Osteocyte (in vitro differentiated cells): ENCODE measurements at places on chromosomes 12 and 14. TPM values are rescaled to one million over a fixed set of nuclear protein-coding genes. Genes with fewer than 3 reads are reported as not detected.

DNA sequence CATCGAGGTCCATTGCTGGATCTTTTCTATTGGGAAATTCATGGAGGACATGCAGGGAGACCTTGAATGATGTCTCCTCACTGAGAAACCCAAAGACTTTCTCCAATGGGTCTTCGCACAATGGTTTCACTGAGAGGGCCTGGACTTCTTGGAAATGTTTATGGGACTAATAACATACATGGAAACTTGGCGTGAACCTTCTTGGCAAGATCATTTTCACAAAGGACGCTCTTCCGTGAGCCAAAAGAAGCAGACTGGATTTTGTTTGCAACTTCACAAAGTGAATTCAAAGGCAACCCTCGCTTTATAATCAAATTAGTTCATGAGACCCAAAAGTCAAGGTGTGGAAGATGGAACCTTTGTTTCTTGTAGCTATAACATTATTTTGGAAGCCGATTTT, 154.4 kb downstream of the TMEM132C start:
- no peaks in the 10 kb centered on the region for H3K27me3 ChIP-seq
- no peaks in the 10 kb centered on the region for H3K36me3 ChIP-seq
- DNase-seq = no peak
- H3K4me3 ChIP-seq = no peak overlapping the region
- no peak overlapping the region for H3K27ac ChIP-seq

DNA sequence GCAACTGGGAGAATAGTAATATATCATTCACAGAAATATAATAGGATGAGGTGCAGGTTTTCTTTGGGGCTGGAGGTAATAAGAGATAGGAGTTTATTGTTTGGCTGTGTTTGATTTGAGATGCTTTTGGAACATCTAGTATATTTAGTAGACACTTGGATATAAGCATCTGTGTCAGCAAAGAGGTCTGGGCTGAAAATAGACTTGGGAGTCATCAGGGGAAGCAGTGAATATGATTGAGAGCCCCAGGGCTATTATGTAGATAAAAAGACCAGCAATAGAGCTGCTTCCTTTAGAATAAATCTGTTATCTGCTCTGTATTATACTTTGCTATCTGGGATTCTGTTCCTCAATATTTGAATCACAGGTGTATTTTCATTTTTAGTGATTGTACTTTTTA, 36.6 kb downstream of the SPATA7 start:
- H3K27me3 ChIP-seq = no peaks in the 10 kb centered on the region
- no peak overlapping the region for H3K4me3 ChIP-seq
- H3K4me1 ChIP-seq = peaks cover 6% of the 10 kb centered on the region
- peaks cover 28% of the 10 kb centered on the region for H3K36me3 ChIP-seq
- DNase-seq = no peak

DNA sequence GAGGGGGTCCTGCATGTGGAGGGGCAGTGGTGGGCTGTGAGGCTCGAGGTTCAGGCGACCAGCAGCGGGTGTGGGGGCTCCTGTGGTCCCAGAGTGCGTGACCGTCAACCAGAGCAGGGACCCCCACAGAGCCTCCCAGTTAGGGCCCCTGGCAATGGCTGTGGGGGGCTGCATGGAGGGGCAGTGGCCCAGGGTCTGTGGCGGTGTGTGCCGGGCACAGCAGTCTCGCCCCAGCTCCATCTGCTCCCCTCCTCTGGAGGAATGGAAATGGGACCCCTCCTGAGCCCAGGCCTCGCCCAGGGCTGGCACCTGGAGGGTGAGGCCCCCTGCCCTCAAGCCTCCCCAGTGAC, 210.8 kb upstream of the C14orf180 start:
- no peak overlapping the region for H3K27ac ChIP-seq
- DNase-seq = no peak
- no peak overlapping the region for H3K4me3 ChIP-seq
- no peaks in the 10 kb centered on the region for H3K36me3 ChIP-seq
- no peaks in the 10 kb centered on the region for H3K27me3 ChIP-seq
- H3K4me1 ChIP-seq = no peaks in the 10 kb centered on the region

GRCh38 chr12:55681142-55682077, 26.3 kb downstream of the ITGA7 start:
- H3K36me3 ChIP-seq = no peaks in the 10 kb centered on the region
- no peak overlapping the region for H3K4me3 ChIP-seq
- DNase-seq = no peak
- H3K4me1 ChIP-seq = peaks cover 12% of the 10 kb centered on the region

- peaks cover 1% of the 10 kb centered on the region for H3K36me3 ChIP-seq
- H3K4me1 ChIP-seq = peaks cover 35% of the 10 kb centered on the region
- no peak for DNase-seq
- no peak overlapping the region for H3K4me3 ChIP-seq
These were observed 2.1 kb downstream of the GLTP start for GRCh38 chr12:109878247-109878625.

- peaks cover 11% of the 10 kb centered on the region for H3K4me1 ChIP-seq
- H3K4me3 ChIP-seq = no peak overlapping the region
- no peak for DNase-seq
- no peaks in the 10 kb centered on the region for H3K27me3 ChIP-seq
- H3K27ac ChIP-seq = no peak overlapping the region
These were observed 287.5 kb downstream of the DUSP6 start for GRCh38 chr12:89064780-89065179.

DNA sequence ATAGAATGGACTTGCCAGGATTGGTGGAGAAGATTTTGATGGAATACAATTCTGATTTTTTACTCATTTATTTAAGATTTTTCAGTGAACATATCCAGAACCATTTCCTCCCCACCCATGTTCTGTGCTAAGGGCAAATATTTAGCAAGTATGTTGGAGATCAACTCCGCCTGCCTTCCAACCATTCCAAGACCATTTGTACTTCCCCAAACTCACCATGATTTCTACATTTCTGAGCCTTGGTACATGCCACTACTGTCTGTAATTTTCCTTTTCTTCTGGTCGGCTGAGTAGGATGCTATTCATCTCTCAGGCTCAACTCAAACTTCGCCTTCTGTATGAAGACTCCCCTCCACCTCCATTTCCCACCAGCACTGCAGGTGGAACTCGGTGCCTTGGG, 150.6 kb downstream of the NTF3 start:
- H3K36me3 ChIP-seq = no peaks in the 10 kb centered on the region
- H3K4me1 ChIP-seq = peaks cover 24% of the 10 kb centered on the region
- H3K27ac ChIP-seq = no peak overlapping the region
- no peak overlapping the region for H3K4me3 ChIP-seq
- DNase-seq = no peak
- no peaks in the 10 kb centered on the region for H3K27me3 ChIP-seq

DNA sequence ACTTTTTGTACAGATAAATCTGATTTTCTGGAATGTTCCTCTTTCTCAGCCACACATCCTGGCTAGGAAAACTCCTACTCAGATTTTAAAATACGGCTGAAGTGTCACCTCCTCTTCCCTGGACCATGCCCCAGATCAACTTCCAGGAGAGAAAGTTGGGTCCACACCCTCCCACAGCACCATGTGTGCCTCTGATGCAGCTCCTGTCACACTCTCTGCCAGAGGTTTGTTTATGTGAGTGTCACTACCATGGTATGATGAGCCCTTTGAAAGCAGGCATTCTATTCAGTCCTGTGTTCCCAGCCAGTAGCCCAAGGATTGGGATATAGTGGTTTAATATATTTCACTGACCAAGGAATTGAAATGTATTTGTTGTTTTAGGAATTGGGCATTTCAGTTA, 287.2 kb upstream of the ATP2B1 start:
- no peaks in the 10 kb centered on the region for H3K27me3 ChIP-seq
- no peak overlapping the region for H3K4me3 ChIP-seq
- H3K27ac ChIP-seq = no peak overlapping the region
- DNase-seq = no peak

- no peaks in the 10 kb centered on the region for H3K27me3 ChIP-seq
- DNase-seq = no peak
- H3K4me1 ChIP-seq = no peaks in the 10 kb centered on the region
These were observed 44.0 kb downstream of the KCNK13 start for GRCh38 chr14:90105756-90106155.

- DNase-seq = no peak
- H3K4me3 ChIP-seq = no peak overlapping the region
- no peaks in the 10 kb centered on the region for H3K36me3 ChIP-seq
- H3K4me1 ChIP-seq = peaks cover 7% of the 10 kb centered on the region
- H3K27ac ChIP-seq = no peak overlapping the region
- H3K27me3 ChIP-seq = no peaks in the 10 kb centered on the region
These were observed 158.6 kb downstream of the ANO4 start for GRCh38 chr12:100953217-100953616.

GRCh38 chr12:1781772-1782171, 38.6 kb upstream of the LRTM2 start:
- H3K4me3 ChIP-seq = no peak overlapping the region
- peaks cover 17% of the 10 kb centered on the region for H3K36me3 ChIP-seq
- H3K27ac ChIP-seq = no peak overlapping the region
- H3K4me1 ChIP-seq = peaks cover 58% of the 10 kb centered on the region

GRCh38 chr14:90545966-90546751, 149.3 kb downstream of the CALM1 start:
- DNase-seq = no peak
- no peaks in the 10 kb centered on the region for H3K27me3 ChIP-seq
- peaks cover 2% of the 10 kb centered on the region for H3K36me3 ChIP-seq
- no peak overlapping the region for H3K27ac ChIP-seq
- H3K4me1 ChIP-seq = peaks cover 10% of the 10 kb centered on the region
- H3K4me3 ChIP-seq = no peak overlapping the region

GRCh38 chr14:94517641-94518257, 8.5 kb upstream of the SERPINA12 start:
- H3K36me3 ChIP-seq = no peaks in the 10 kb centered on the region
- H3K4me3 ChIP-seq = no peak overlapping the region
- peaks cover 12% of the 10 kb centered on the region for H3K27me3 ChIP-seq
- peak; percentile 67 for DNase-seq
- H3K4me1 ChIP-seq = peaks cover 2% of the 10 kb centered on the region

GRCh38 chr12:4421590-4422031, 24.0 kb downstream of the FGF6 start:
- no peaks in the 10 kb centered on the region for H3K4me1 ChIP-seq
- DNase-seq = no peak
- no peak overlapping the region for H3K27ac ChIP-seq
- H3K36me3 ChIP-seq = no peaks in the 10 kb centered on the region

DNA sequence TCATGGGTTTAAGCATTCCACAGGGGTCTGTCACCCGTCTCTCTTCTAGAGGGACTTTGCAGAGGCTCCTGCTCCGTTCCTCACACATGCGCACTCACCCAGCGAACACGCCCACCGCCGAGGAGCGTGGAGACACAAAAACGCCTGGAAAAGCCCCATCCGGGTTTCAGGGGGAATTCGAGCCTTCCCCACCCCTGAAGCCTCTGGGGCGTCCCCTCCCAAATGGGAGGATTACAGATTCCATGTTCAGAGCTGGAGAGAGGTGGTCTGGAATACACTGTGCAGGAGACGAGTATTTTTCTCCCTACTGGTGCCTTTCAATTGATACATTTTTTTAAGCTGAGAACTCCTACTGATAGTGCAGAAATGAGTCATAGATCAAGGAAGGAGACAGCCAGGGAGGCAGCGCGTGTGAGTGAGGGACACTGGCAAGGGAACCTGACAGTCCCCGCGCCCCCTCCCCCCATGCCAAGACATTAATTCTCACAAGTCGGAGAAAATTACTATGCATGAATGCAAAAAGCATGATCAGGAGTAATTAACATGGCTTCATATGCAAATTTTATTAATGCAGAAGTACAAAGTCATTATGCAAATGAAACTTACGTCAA, 36.9 kb downstream of the BCL11B start:
- no peak overlapping the region for H3K4me3 ChIP-seq
- no peak for DNase-seq
- H3K4me1 ChIP-seq = peaks cover 5% of the 10 kb centered on the region
- H3K27me3 ChIP-seq = peaks cover 18% of the 10 kb centered on the region
- no peak overlapping the region for H3K27ac ChIP-seq
- H3K36me3 ChIP-seq = no peaks in the 10 kb centered on the region

- no peak overlapping the region for H3K27ac ChIP-seq
- H3K36me3 ChIP-seq = peaks cover 11% of the 10 kb centered on the region
- no peak overlapping the region for H3K4me3 ChIP-seq
- DNase-seq = no peak
- peaks cover 2% of the 10 kb centered on the region for H3K4me1 ChIP-seq
These were observed 15.5 kb downstream of the CLSTN3 start for GRCh38 chr12:7145671-7146070.

GRCh38 chr12:9936591-9936990, 4.4 kb upstream of the CLEC2A start:
- no peak for DNase-seq
- H3K4me3 ChIP-seq = no peak overlapping the region
- H3K27ac ChIP-seq = no peak overlapping the region
- H3K36me3 ChIP-seq = no peaks in the 10 kb centered on the region

- peaks cover 12% of the 10 kb centered on the region for H3K27me3 ChIP-seq
- no peak overlapping the region for H3K4me3 ChIP-seq
- H3K27ac ChIP-seq = no peak overlapping the region
- no peaks in the 10 kb centered on the region for H3K4me1 ChIP-seq
These were observed 33.3 kb upstream of the CCND2 start for GRCh38 chr12:4240161-4240783.

Gene CDKN3
- 8.5 and 10.6 TPM in 2 replicates for total RNA-seq

Gene FGF6
- total RNA-seq = not detected in 2 replicates
